ENCODE measurements at places on chromosomes 7 and 10.

- no peak for DNase-seq
Observed at GRCh38 chr10:72069751-72070526, 18.4 kb downstream of the SPOCK2 start.

- no peak for DNase-seq
Observed at GRCh38 chr10:131785121-131785460, 115.7 kb upstream of the PPP2R2D start.

- DNase-seq = no peak
Observed at GRCh38 chr10:59868696-59869593, 37.4 kb downstream of the CCDC6 start.

- no peak for DNase-seq
Observed at GRCh38 chr10:93357680-93358079, 124.5 kb downstream of the MYOF start.

DNA sequence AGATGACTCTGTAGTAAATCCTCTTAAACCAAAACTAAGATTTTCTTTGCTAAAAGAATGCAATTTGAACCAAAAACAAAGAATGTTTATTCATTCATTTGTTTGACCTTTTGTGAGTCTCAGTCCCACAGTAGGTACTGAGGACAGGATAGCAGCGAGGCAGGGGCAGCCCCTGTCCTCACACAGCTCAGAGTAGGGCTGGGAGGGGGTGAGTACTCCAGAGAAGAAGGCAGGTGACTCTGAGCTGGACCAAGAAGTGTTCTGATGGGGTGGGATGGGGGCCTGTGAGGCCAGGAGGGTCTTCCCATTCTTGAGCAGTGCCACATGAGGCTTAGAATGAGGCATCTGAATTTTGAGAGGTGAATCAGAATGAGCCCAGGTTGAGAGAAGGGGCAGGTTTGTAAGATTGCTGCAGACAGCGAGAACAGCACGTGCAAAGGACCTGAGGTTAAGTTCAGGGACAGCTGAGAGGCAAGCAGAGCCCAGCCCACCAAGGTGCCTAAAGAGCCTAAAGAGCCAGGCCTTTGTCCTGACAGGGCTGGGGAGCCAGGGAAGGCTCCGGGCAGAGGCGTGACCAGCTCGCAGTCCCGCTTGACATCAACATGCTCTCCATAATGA is 56.9 kb upstream of the CHST15 start:
- no peak for DNase-seq

DNA sequence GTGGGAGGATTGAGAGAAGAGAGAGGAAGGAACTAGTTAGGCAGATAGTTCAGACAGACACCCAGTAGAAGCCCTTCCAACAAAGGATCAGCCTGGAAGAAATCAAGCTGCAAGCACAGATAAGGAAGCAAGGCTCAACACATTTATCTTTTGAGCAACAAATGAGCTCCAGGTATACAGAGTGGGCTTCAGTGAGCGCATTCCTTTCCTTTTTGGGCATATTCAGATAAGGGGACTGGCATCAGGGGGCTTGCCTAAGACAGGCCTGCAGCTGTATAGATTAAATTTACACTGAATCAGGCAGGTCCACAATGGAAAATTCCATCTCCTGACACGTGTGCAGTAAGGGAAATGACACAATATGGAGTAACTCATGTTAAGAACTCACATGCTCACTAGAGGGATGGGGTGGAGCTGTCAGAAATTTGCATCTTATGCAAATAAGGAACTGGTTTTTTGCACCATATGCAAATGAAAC is 147.2 kb downstream of the AKR1D1 start:
- DNase-seq = no peak

DNA sequence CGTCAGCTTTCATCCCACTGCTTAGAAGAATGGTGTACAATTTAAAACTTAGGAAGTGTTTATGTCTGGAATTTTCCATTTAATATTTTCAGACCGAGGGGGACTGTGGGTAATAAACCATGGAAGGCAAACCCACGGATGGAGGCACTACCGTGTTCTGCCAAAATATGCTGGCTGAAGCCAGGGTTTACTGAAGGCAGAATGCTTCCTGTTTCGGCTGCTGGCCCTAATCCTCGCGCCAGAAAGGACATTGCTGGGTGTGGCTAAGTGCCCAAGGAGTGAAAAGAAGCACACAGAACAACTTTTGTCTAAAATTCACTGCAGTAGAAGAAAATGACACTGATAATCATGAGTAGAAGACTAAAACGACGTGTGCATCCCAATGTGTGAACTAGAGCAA is 32.3 kb downstream of the PITRM1 start:
- DNase-seq = no peak

GRCh38 chr10:24791084-24791726 is 67.5 kb upstream of the ARHGAP21 start:
- DNase-seq = no peak

- DNase-seq = no peak
Observed at GRCh38 chr7:81903115-81903514, 133.3 kb upstream of the HGF start.

GRCh38 chr10:49484486-49485235 is 54.3 kb downstream of the ERCC6 start:
- no peak for DNase-seq

DNA sequence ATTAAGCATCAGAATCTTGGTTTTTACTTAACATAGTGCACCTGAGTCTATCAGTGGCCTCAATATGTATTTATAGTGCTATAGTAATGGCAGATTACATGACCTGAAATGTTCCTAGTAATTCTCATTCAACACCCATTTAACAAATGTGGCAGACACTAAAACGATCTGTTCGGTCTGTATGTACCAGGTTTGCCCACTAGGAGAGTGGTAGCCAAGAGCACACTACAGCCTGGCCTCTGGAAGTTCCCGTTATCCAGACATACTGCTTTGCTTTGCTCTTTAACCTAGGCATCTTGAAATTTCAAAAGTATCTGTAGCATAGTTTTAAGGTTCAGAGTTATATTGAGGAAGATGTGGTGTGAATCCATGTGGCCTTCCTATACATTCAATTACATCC is 395.7 kb upstream of the NRG3 start:
- no peak for DNase-seq

- no peak for DNase-seq
Observed at GRCh38 chr10:29586509-29586908, 48.3 kb downstream of the SVIL start.

GRCh38 chr7:64630496-64630895 is 35.4 kb upstream of the ZNF107 start:
- DNase-seq = no peak

- DNase-seq = no peak
Observed at GRCh38 chr7:29765490-29765889, 40.8 kb upstream of the WIPF3 start.

GRCh38 chr10:86968271-86968993 is at the start of gene ADIRF:
Gene ADIRF (plus strand): TSS chr10:86968482. CDS start chr10:86968545, 63 bp downstream.
- DNase-seq = peak; percentile 6

DNA sequence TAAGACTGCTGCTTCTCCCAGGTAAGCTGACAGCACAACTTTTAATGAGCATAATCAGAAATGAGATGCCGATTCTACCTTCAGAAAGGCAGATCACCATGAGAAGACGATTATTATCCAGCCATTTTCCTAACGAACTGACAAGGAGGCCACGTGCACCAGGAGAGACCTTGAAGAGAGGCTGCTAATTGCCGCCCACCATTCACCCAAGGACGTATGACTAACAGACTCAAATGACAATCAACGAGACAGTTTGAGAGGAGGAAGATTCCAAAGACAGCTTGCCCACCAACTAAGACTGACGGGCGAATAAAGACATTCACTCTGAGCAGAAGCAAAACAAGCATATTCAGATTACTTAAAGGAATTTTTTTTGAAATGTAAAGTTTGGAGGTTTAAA is 301.9 kb upstream of the TAC1 start:
- DNase-seq = no peak

DNA sequence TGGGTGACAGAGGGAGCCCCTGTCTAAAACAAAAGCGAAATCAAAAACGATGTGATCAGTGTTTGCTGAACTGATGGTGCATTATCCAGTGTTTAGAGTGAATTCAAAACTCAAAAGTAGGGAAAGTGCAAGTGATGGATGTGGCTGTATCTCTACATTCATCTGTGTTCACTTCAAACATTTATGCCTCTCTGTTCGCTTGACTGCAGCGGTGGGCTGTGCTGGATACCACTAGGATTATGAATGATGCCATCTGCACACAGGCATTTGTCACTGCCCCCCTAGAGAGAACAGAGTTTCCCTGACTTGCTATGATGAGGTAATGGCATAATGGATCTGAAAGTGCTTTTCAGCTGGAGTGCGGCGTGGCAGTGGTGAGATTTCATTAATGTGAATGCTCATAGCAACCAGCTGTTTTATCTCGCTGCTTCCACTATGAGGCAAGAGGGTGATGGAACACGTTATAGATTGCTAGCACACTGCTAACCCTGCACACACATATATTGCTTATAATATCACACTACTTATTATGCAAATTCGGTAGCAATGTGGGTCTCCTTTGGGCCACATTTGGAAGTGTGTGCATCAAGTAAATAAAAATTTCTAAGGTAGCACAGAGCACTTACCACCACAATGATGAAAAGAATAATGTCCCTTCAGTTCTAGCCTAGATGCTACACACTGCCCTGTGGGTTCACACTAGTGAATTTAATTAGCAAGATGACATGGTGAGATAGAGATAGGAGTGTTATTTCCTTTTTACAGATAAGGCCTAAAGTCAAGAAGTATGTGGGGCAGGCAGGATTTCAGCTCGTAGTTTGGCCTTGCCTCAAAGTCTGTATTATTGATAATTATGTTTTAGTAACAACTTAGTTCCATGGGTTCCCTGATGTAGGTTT is 164.7 kb downstream of the CAMK1D start:
- DNase-seq = peak; percentile 50

GRCh38 chr7:51318001-51318400 is 1.4 kb upstream of the COBL start:
- DNase-seq = no peak

- peak; percentile 5 for DNase-seq
Observed at GRCh38 chr10:23146258-23146657, 45.9 kb upstream of the PTF1A start.

DNA sequence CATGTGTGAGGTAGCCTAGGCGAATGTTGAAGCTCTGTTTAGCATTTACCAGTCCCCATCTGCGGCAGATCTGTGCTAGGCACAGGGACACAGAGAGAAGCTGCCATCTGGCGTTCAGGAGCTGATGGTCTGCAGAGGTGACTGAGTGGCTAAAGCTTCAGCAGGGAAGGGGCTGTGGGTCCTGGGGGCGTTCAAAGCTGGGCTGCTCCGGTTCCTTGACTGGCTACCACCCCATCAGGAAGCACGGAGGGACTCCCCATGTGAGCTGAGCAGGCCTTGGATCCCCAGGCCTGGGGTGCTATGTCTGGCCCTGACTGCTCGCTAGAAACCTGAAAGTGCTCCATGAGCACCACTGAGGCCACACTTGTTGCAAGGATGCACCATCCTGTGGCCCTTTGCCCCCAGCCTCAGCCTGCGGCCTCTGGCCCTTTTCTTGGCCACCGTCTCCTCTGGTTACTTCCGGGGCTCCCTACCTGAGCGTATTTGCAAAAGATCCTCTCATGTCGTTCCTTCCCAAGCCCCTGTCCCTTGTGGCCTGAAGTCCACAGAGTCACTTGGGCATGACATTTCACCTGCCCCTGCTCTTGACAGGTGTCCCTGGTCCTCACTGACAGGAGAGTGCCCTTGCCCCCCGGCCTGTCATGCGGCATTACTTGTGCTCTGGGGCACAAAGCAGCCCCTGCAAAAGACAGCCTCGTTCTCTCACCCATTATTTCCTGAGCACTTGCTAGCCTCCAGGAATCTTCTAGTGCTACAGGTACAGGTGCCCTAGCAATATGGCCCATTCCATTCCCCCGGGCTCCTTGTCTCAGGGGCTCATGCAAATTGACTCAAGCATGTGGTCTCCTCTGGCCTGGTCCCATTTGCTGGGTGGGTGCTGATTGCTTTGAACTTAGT is 108.1 kb downstream of the GLRX3 start:
- DNase-seq = no peak

GRCh38 chr10:58755677-58756076 is 243.0 kb downstream of the BICC1 start:
- DNase-seq = no peak

GRCh38 chr10:396535-397220 is 261.4 kb downstream of the ZMYND11 start:
- DNase-seq = no peak

DNA sequence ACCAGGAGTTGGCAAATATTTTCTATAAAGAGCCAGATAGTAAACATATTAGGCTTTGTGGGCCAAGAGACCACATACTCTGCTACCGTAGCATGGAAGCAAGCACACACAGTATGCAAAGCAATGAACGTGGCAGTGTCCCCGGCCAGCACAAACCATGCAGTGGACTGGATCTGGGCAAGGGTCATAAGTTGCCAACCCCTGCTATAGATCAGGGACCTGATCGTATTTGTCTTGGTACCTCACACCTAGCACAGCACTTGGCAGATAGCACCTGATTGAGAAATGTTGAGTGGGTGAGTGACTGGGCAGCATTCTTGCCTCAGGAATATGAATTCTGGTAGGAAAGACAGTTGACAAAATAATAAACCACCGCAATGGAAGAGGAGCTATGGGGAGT is 331.9 kb downstream of the FGFR2 start:
- no peak for DNase-seq

- DNase-seq = no peak
Observed at GRCh38 chr7:158102897-158103296, 484.7 kb downstream of the PTPRN2 start.

DNA sequence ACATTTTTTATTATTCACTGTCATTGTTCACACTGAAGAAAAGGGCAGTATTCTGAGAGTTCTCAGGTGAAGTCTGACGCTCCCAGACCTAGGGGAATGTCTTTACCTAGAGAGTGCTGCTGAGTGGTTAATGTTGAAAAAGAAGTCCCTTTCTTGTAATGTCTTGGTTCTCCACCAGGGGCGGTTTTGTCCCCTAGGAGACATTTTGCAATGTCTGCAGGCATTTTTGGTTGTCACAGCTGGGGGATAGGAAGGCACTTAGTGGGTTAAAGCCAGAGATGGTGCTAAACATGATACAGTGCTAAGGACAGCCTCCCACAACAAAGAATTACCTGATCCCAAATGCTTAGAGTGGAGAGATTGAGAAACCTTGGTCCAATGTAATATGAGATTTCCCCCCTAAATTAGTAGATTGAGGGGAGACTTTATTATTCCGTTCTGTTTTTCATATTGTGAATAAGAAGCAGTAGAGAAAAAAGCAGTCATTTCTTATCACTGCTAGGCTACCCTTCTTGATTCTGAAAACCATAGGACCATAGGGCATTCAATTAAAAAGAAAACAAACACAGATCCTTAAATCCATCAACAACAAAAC is 13.1 kb downstream of the UMAD1 start:
- DNase-seq = no peak

DNA sequence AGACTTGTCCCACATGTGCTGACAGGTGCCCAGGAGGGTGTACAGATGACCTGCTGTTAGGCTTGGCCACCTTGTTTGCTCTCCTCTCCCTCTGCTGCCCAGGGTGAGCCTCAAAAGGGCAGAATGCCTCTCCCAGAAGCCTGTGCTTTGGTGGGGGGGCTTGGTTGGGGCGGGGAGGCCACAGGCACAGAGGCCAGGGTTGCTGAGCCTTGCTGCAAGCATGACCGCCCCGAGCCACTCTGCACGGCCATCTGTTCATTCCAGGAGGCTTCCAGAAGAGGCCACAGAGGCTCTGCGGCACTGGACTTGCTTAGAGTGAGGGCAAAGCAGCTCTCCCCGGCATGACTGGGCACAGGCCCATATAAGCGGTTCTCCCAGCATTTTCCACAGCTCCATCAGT is 190.8 kb downstream of the GLRX3 start:
- DNase-seq = no peak
